WERI-Rb-1 (cell line): ENCODE measurements at places on chromosomes 12 and 14.
A peak's percentile ranks its signal among the peaks of the same experiment; 100 is the strongest.

DNA sequence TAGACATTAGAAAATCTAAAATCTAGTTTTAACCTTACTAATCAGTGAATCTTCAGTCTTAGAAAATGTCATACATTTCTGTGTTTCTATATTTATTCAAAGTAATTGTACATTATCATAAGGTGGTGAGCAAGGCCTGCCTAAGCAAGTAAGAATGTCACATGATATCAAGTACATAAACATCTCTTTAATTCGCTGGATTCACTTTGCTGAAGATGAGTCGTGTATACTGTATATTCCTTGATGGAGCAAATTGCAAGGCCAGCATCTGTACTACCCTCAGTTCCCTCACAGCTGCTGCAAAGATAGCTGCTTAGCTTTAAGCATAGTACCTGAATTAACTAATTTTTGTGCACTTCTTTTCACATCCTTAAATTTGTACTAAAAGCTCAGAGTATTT is 8.5 kb upstream of the AK7 start:
- DNase-seq, result no peak

DNA sequence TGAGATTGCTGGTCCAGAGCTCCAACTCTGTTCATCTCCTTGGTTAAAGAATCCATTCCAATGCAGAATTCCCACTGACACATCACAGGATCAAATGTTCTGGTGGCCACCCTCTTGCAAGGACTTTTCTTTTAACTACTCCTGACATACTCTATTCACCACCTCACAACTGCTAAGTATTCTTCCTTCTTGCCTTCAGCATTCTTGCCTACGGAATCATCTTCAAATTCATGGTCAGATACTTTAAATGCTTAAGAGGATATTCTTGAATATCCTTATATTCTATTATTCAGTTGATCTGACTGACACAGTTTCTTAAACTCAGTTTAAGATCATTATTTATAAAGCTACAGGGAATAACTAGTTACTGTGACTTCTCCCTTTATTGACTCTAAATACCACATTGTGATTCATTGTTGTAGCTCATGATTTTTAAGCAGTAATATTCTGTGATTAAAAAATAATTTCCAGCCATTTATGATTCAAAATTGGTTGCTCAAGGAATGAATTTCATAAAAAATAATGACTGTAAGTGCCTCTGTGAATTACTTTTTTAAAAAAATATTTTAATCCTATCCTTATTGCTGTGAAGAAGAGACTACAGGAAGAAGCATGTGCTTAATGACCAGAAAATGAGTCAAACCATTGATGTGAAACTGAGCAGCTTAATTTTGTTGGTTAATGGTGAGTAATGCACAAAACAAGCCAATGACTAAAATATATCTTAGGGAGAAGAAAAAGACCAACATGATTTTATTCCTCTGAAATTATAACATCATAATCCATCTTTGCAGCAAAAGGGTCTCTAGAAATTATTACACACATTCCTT is 207.1 kb downstream of the PIK3C2G start:
- DNase-seq, result no peak

DNA sequence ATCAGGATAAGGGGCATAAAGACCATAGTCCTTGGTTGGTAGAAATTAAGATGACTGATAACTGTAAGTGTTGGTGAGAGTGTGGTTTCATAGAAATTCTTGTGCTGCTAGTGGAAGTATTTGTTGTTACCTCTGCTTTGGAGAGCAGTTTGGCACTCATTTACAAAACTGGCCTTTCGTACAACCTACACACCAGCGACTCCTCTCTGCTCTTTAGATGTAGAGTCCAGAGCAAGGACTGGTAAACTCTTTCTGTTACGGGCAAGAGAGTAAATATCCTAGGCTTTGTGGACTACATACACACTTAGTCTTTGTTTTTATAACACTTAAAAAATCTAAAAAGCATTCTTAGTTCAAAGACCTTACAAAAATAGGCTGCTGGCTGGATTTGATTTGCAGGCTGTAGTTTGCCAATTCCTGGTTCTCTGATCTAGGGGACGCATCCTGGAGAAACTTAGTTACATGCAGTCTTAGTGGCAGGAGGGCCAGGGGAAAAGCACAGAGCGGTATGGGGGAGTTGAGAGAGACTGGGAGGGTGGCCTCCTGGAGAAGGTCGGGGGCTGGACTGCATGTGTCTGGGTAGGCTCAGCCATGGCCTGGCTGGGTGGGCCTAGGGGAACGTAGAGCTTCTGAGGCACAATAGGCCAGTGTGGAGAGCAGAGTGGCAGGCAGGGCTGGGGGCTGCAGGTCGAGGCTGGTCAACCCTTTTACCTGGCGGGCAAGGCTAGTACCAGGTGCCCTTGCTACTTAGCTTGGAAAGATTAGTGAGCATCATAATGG is 55.3 kb upstream of the AMN start:
- no peak for DNase-seq

DNA sequence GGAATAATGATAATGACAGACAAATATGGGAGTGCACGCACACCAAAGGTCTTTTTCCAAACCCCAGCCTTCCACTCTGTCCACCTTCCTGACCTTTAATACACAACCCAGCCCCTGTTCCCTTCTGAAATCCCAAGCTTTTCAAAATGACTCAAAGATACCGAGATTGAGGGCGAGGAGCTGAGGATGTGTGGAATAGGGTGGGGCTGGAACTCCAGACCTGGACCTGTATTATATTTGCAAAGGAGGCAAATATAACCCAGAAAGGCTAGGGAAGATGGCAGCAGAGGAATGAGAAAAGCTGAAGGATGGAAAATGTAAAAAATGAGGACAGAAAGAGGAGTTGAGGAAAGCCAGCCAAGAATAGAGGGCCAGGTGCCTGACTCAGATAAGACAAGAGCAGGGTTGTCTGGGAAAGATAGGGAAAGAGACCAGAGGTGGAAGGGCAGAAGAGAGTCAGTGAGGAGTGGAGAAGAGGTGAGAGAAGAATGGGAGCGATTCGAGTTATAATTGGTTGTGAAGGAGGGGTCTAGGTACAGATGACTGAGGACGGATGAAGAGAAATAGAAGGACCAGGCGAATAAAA is 1.0 kb upstream of the PTMS start:
- no peak for DNase-seq

GRCh38 chr12:104870797-104871196 is 87.3 kb downstream of the SLC41A2 start:
- no peak for DNase-seq

DNA sequence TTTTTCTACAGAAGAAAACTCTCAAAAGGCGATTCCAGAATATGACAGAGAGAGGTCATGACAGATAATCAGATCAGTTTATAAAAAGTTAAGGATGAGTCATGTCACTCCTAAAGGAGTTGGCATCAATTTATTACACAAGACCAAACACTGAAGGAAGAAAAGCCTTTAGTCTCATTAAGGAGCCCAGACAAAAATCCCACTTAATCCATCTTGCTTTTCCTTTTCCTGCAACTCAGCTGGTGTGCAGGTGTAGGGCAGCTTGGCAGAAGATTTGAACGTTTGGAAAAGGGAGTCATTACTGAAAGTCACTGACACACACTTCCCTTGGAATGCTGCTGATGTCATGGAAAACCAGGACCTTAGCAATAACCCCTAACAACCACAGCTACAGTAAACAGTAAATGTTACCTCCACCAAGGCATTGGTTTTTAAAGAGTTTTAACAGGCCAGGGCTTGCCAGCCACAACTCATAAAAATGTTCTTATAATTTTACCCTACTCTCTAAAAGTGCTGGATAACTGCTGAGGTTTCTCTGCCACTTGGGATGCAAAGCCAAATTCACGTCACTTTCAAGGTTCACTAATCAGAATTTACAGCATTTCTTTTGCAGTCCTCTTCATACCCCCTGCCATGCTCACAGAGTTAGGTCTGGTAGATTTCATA is 320.6 kb downstream of the RAD51B start:
- peak; percentile 13 for DNase-seq

DNA sequence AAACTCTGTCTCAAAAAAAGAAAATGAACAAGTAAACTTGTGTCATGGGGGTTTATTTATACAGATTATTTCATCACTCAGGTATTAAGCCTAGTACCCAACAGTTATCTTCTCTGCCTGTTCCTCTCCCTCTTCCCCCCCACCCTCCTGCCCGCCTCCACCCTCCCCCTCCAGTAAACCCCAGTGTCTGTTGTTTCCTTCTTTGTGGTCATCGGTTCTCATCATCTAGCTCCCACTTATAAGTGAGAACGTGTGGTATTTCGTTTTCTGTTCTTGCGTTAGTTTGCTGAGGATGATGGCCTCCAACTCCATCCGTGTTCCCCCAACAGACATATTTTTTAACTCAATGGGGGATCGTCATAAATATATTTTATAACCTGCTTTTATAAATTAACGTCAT is 12.3 kb downstream of the IL31 start:
- DNase-seq, result no peak

DNA sequence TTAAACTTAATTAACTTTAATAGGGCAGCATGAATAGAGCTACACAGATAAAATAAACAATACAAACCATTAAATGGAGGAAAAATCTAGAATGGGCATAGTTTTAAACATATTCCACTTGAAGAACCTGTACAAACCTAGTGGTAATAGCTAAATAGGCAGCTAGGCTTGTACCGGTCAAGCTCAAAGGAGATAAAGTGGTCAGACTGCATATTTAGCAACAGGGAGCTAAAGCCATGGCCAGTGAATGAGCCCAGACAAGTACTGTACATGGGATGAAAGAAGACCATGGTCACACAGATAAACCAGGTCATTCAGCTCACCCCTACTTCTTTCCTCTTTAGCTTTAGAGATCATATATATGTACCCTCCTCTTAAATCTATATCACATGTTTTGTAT is 186.6 kb upstream of the KRR1 start:
- no peak for DNase-seq

GRCh38 chr12:53223389-53224060 is 8.5 kb downstream of the RARG start:
- DNase-seq, result peak; percentile 51

- peak; percentile 38 for DNase-seq
These were observed 72.9 kb upstream of the SRSF5 start for GRCh38 chr14:69693801-69694729.

- peak; percentile 58 for DNase-seq
These were observed 51.8 kb downstream of the ZFYVE21 start for GRCh38 chr14:103767336-103767894.

- DNase-seq, result no peak
These were observed 12.0 kb downstream of the TM7SF3 start for GRCh38 chr12:27002141-27002540.

- DNase-seq, result no peak
These were observed 231.7 kb downstream of the ADAMTS20 start for GRCh38 chr12:43320281-43320680.

- no peak for DNase-seq
These were observed 241.7 kb downstream of the DPF3 start for GRCh38 chr14:72652179-72652578.

GRCh38 chr12:62438098-62438692 is 28.4 kb upstream of the MON2 start:
- peak; percentile 50 for DNase-seq

- no peak for DNase-seq
These were observed 6.7 kb upstream of the DAAM1 start for GRCh38 chr14:59181791-59182190.

DNA sequence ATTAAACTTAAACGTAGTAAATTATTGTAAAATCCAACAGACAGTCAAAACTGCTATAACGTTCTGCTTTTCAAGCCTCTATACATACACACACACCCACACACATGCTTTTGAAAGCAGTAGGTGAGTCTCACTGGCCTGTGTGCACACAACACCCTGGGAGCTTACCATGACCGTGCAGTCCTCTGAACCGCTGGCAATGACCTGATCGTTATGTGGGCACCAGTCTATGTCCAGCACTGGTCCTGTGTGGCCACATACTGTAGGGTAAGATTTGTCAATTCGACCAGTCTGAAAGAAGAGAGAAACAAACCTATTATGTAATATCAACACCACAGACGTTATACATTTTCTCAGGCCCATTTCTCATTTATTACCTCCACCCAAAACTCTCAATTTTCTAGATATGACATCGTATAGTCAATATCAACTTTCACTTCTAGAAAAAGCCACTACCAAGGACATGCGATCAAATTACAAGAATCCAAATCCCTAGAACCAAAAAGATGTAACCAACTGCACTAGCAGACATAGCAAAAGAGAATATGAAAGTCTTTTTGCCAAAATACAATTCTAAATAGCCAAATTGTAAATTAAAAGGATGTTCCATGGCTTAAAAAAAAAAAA is 44.5 kb upstream of the SELPLG start:
- DNase-seq, result no peak

- DNase-seq, result no peak
These were observed 295.6 kb downstream of the PCNX1 start for GRCh38 chr14:71202881-71203280.

DNA sequence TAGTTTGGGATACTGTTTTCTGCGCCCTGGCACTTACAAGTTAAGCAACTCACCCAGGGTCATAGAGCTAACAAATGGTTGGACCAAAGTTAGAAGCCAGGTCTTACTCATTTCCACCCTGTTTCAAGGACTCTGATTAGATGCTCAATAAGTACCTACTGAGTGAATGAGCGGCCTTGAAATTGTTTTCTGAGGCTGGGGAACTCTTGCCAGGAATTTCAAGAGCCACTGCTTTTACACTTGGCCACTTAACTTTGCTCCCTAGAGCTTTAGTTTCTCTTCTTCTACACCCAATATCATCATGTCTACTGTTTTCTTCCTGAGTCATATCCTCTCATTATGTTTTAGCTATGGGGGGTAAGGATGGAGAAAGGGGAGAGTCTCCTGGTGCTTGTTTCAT is 431.6 kb downstream of the ZFP36L1 start:
- DNase-seq, result no peak

DNA sequence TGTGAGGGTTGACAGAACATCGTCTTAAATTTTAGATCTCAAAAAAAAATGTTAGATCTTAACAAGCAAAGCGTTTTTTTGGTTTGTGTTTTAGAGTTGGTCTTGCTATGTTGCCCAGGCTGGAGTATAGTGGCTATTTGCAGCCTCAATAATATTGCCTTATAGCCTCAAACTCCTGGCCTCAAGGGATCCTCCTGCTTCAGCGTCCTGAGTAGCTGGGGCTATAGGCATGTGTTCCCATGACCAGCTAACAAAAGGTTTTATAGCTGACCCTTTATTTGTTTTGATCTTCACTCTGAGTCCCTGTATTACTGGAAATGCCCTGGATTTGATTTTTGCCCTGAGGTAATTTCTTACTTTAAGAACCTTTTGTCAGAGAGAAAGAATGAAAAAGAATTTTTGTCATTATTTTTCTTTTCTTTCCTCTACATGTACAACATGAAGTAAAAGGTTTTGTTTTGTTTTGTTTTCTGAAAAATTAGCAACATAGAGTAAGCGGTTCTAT is 5.2 kb downstream of the INHBC start:
- no peak for DNase-seq

DNA sequence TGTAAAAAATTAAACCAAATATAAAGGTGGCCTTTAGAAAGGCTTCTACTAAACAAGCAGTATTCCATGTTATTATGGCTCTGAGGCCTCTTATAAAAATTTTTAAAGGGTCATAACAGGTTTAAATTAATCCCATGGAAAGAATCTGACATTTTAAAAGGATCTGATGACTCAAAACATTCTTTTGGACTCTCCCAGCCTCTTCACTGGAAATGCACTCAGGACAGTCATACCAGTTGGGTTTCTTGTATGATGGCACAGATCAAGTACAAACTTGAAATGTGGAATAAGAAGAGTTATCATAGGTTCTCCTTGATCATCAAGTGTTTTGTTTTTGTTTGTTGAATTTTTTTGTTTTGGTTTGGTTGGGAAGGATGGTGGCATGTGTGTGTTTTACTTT is 50.8 kb downstream of the PPP2R5E start:
- DNase-seq, result no peak
